ENCODE measurements at places on chromosomes 13 and 19.

GRCh38 chr19:17101686-17102628 is 26.4 kb downstream of the MYO9B start:
- no peak for DNase-seq

GRCh38 chr19:1275976-1276627 is 772 bp downstream of the FAM174C start:
- DNase-seq: no peak

- no peak for DNase-seq
These were observed 14.2 kb downstream of the ZAR1L start for GRCh38 chr13:32300920-32301319.

GRCh38 chr13:42333613-42334328 is 61.8 kb downstream of the AKAP11 start:
- no peak for DNase-seq

DNA sequence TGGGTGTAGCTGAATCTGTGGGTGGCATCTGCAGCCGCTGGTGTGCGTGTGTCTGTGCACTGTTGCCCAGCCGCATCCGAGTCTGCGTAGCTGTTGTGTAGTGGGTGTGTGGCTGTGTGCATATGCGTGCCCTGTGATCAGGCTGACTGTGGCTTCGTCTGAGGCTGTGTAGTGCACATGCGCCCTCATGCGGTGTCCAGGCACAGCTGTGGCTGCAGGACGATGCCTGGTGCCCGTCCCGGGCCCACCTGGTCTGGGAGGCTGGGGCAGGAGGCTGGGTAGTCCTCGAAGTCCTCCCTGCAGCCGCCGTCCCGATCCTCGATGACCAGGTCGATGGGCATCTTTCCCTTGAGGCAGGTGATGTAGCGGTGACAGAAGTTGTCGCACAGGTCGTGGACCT is 4.9 kb downstream of the MEIS3 start:
- DNase-seq: no peak

DNA sequence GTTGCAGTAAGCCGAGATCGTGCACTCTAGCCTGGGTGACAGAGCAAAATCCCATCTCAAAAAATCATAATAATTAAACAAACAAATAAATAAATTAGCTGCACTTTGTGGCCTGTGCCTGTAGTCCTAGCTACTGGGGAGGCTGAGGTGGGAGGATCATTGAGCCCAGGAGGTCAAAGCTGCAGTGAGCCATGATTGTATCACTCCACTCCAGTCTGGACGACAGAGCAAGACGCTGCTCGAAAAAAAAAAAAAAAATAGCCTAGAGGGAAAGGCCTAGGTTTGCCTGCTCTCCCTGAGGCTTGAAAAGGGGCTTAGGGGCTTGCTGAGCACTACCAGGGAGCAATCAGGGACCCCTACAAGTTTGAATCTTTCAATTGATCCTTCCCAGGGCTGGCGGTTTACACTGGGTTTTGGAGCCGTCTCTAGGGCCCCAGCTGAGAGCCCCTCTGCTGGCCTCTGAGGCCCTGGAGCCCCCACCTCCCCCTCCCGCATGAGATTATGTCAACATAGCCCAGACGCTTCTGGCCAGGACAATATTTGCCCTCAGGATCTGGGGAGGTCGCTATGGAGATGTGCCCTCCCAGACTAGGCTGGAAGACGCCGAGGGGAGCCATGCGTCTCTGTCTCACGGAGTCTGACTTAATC is 10.4 kb upstream of the GIPR start:
- no peak for DNase-seq

GRCh38 chr13:75220861-75221260 is 261.1 kb downstream of the TBC1D4 start:
- no peak for DNase-seq

- no peak for DNase-seq
These were observed 5.1 kb downstream of the ZNF599 start for GRCh38 chr19:34767951-34768350.

DNA sequence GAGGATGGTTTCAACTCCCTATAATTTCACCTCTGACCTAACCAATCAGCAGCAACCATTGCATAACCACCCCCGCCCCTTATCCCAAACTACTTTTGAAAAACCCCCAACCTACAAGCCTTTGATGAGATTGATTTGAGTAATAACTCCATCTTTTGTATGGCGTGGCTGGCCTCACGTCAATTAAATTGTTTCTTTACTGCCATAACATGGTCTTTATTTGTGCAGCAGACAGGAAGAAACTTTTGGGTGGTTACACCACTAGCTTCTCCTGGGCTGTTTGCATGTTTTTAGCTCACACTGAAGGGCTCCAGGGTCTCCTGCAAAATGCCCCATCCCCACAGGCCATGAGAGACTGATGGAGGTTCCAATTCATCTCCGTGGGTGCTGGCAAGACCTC is 34.0 kb upstream of the PEG3 start:
- no peak for DNase-seq

GRCh38 chr19:823565-824121 is 1.9 kb upstream of the PLPPR3 start:
- DNase-seq: no peak

DNA sequence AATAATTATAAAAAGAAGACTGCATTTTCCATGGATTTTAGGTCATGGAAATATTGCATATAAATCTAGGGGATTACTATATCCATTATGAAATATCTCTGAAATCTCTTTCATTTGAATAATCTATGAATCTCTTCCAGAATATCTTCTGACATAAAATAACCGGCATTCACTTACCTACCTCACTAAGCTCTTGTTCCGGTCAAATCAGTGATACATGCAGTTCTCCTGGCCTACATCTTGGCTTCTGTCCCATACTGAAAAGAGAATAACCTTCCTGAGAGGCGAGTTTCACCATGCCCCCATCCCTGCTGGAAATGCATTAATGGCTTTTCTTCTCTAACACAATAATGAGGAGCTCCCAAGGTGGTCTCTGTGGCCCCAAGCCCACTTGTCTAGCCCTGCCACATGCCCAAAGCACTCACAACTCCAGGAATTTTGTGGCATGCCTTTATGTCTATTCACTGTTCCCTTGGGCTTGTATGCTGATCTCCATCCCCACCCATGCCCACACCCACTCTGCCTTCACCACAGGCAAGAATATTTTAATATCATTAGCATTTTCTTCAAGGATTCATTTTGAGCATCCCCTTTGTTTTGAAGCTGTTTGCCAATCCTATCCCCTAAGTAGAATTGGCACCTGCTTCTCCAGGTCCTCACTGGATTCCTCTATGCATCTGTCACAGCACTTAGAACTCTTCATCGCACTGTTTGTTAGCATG is 401.6 kb downstream of the COG6 start:
- DNase-seq: no peak

DNA sequence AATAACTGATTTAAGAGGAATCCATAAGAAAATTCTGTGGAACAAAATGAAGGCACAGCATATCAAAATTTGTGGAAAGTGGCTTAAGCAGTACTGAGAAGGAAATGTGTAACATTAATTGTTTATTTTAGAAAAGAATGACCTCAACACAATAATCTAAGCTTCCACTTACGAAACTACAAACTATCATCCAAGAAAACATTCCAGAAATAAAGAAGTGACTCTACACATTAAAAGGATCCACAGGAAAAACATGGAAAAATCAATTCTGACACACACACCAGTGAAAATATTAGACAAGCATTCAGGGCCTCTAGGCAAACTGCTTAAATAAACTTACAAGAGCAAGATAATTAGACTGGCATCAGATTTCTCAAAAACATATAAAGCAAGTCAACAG is 14.0 kb downstream of the EXOSC8 start:
- no peak for DNase-seq

Data from T-helper 2 cell (primary cell).